Amniotic epithelial cell (primary cell): ENCODE measurements at places on chromosomes 7 and 10.

- DNase-seq, result peak; percentile 86
These were observed 104.3 kb downstream of the AHR start for GRCh38 chr7:17402628-17403278.

DNA sequence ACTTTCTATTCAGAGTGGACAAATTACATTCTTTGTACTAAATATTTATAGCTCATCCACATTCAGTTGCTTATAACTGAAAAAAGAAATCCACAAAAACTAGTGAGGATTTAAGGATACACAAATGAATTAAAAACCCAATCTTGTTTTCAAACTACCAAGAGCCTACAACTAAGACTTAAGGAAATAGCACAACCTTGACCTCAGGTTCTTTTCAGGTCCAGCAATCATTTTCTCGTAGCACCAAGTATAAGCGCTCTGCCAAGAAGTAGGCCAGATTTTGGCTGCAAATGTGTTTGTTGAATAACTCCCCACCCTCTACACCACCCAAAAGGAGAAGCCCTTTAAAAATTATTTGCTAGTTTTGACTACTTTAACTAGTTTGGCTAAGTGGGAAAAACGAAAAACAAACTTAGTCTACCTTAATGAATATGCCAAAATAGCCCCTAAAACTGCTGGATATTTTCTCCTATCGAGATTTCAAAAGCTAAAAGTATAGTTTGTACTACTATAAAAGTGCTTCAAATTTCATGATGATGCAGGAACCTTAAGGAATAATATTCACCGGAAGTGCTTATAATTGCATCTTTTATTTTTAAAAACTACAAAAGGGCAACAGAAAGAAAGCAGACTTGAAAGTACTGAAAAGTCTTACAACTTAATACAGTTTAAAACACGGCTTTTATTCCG lies 2.7 kb upstream of the KMT2E start:
- DNase-seq, result no peak

- no peak for DNase-seq
These were observed 76.9 kb downstream of the ADARB2 start for GRCh38 chr10:1660386-1660785.

- peak; percentile 35 for DNase-seq
These were observed 19.9 kb upstream of the HSPB1 start for GRCh38 chr7:76282344-76283253.

GRCh38 chr7:64687249-64687648 lies 21.3 kb downstream of the ZNF107 start:
- DNase-seq, result no peak

- no peak for DNase-seq
These were observed 31.5 kb downstream of the TCF7L2 start for GRCh38 chr10:112981553-112981952.

- DNase-seq, result no peak
These were observed 59.4 kb upstream of the ASAH2 start for GRCh38 chr10:50310560-50311174.

GRCh38 chr7:94449151-94449725 lies 54.5 kb downstream of the COL1A2 start:
- DNase-seq, result peak; percentile 54

DNA sequence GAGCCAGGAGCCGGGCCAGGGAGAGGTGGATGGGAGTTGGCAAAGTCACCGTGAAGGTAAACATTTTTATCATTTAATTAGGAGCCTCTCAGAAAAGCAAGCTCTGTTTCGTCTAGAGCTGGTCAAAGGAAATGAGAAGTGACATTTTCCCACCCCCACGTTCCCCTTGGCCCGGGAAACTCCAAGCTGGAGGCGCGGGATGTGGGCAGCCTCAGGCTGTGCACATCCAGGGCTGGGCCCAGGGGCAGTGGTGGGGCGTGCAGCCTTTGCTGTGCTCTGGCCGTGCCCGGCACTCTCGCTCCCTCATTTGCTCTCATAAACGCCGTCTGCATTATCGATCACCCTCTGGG lies 135.6 kb upstream of the RET start:
- DNase-seq, result no peak

- no peak for DNase-seq
These were observed 584.7 kb downstream of the PHTF2 start for GRCh38 chr7:78383096-78383880.

- DNase-seq, result peak; percentile 93
These were observed 57.4 kb downstream of the SPOCK2 start for GRCh38 chr10:72030762-72031543.

DNA sequence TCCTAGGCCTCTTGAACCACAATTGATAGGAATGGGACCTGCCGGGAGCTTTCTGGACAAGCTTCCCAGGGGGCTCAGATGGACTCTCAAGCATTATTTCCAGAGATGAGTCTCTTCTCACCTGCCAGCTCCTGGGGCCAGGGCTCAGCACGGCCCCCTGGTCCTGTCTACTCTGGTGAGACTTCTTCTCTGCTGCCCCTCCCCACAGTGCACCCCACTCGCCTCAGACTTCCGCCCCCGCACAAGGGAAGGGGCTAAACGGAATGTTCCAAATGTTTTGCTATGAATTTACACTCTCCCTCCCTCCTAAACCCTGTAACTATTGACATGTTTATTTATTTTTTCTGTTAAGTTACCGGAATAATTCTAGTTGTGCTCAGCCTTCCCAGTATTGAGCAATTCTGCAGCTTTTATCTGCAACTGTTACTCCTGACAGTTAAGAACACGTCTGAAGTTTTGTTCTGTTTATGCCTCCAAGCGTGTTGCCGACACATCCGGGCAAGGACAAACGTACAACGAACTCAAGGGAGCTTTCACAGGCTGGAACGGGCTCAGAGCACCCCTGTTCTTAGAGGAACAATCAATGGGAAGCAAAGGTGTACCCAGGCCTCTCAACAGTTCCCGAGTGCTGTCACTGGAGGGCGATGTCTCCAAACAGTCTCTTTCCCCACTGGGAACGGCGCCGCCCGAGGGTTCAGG lies 55.2 kb downstream of the FHIP2A start:
- peak; percentile 82 for DNase-seq

DNA sequence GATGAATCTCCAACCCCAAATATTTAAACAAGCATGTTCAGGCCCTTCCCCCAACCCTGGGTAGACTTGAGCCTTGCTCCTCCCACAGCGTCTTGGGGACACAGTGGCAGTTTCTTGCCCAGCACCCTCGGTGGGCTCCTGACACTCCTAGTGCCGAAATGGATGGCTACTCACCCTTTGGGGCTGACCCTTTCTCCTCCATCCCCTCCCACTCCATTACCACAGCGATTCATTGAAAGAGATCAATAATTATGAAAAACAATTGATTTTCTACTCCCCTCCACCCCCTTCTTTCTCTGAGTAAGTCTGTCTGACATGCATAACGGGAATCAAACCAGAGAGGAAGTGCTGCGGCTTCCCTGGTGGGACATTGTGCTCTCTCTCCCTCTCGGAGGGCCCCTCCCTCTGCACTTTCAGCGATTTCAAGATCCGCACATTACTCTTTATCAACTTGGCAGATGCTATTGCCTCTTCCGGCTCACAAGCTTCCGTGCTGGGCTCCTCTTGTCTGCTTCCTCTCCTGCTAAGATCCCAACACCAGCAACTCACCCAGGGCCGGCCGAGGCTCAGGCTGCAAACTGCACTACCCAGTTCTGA lies 79.0 kb upstream of the PLXNA4 start:
- DNase-seq, result peak; percentile 63

GRCh38 chr7:11557627-11558026 lies 274.4 kb downstream of the THSD7A start:
- DNase-seq, result peak; percentile 70

- DNase-seq, result no peak
These were observed 21.6 kb upstream of the NME8 start for GRCh38 chr7:37826825-37827224.

DNA sequence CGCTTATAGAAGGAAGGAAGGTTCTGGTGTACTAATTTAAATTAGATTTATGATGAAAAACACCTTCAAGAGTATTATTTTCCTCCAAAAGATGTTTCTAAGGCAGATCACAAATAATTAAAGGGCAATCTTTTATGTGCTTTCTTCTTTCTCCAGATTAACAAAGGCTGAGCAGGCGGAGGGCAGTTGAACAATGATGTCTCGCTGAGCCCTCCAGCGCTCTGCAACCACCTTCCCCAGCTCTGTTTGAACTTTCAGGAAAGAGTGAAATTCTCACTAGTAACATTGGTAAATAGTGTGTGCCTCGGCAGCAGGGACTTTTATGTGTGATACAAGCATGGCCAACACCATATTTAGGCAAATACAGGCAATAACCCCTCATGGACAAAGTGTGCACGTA lies 379.1 kb upstream of the MKI67 start:
- no peak for DNase-seq

DNA sequence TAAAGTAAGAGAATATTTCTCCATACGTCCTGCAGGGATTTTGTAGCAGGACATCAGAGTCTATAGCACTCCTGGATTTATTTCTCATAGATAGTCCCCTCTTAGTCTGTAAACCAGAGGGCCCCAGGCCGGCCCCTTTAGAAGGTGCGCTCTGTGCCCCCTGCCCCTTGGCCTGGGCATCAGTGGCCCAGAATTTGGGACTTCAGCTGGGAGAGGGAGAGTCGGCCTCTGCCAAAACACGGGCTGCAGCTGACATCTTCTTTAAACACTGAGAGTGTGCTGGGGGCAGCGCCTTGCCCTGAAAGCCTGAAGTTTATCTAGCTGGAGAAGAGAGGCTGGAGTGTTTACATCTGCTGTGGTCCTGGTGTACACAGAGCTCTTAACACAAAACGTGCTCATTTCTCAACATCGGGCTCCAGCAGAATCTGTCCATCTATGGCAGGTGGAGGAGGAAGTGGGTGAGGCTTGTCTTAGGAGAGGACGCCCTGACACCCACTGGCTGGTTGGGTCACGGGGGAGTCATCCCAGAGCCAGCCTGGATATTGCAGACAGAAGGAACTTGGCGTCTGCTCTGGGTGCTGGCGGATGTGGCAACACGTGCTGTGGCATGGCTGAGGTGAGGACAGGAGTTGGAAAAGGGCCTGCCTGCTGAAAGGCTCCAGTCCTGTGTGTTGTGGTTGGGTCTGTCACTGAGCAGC lies 5.0 kb upstream of the TACR2 start:
- peak; percentile 83 for DNase-seq

DNA sequence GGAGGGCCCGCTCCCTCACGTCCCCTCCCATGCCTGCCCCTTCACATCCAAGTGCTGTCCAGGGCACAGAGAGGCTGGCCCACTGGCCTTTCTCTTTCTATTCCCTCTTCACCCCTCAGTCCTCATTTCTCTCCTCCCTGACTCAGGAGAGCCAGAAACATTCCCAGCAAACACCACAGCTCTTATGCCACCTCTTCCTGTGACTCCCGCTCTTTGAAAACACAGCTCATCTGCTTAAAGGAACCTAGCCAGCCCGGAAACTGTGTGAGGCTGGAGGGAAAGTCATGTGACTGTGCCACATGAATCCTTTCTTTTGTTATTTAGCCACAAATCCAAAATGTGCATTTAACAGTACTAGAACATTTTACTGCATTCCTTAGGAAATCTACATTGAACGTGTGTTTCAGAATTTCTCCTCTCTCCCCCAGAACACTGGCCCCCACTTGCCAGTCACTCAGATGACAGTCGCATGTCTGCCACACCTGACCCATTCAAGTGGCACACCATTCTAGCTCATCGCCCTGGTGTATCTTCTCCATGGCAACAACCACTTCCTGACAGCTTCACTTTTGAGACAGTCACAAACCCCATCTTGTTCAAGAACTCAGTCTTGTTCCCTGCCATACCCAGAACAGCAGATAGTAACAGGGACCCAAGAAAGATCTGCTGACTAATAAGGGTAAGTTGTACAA lies 42.8 kb downstream of the GRB10 start:
- no peak for DNase-seq

GRCh38 chr7:69622014-69622835 lies 23.9 kb downstream of the AUTS2 start:
- no peak for DNase-seq

- no peak for DNase-seq
These were observed 21.8 kb downstream of the MAP3K8 start for GRCh38 chr10:30455816-30456215.

GRCh38 chr7:15440482-15440881 lies 121.3 kb downstream of the AGMO start:
- no peak for DNase-seq

- DNase-seq, result no peak
These were observed 68.1 kb downstream of the CCDC6 start for GRCh38 chr10:59838085-59838789.

GRCh38 chr10:60913071-60913470 lies 30.9 kb downstream of the RHOBTB1 start:
- no peak for DNase-seq
